ENCODE measurements at places on chromosomes 16 and 17. TPM values are rescaled to one million over a fixed set of nuclear protein-coding genes. Genes with fewer than 3 reads are reported as not detected.

DPEP3 gene
- total RNA-seq: not detected

CACNG1 gene
- total RNA-seq: not detected

GGT6 gene
- total RNA-seq: 83.6 TPM

RNF157 gene
- total RNA-seq: 4.3 TPM

PROCA1 gene
- 1.1 TPM for total RNA-seq

G6PC1 gene
- not detected for total RNA-seq

Data from ureter (tissue), 1 donor.